Bladder microvascular endothelial cell (primary cell): ENCODE measurements at places on chromosomes 7 and 10. TPM values are rescaled to one million over a fixed set of nuclear protein-coding genes. Genes with fewer than 3 reads are reported as not detected.

The JCAD gene
- 55.5 and 124 TPM in 2 replicates for total RNA-seq

The SEC61G gene
- total RNA-seq = 84.8 and 110 TPM in 2 replicates

The OPALIN gene
- total RNA-seq = not detected in 2 replicates

The HDAC9 gene
- 13.6 and 26.3 TPM in 2 replicates for total RNA-seq

The RARRES2 gene
- 0.19 TPM in 1 of 2 replicates, not detected in the other for total RNA-seq

The AGR2 gene
- total RNA-seq = not detected in 2 replicates

The DYNC1I1 gene
- 0.49 and 31.3 TPM in 2 replicates for total RNA-seq

The ABCF2 gene
- total RNA-seq = 44.2 and 53.0 TPM in 2 replicates

The AGMO gene
- 1.9 TPM in 2 replicates for total RNA-seq

The NKX1-2 gene
- total RNA-seq = not detected in 2 replicates

The YKT6 gene
- total RNA-seq = 61.8 and 74.7 TPM in 2 replicates

The HOXA11 gene
- 0.31 and 0.49 TPM in 2 replicates for total RNA-seq

The HABP2 gene
- under 0.01 TPM in 1 of 2 replicates, not detected in the other for total RNA-seq

The ADARB2 gene
- total RNA-seq = not detected in 2 replicates

The CABCOCO1 gene
- total RNA-seq = under 0.01 and 0.06 TPM in 2 replicates

The EVX1 gene
- total RNA-seq = not detected in 2 replicates

The NODAL gene
- not detected in 2 replicates for total RNA-seq

The TMEM229A gene
- not detected in 2 replicates for total RNA-seq

The CYP26C1 gene
- total RNA-seq = 1.1 and 2.1 TPM in 2 replicates

The SLC13A1 gene
- total RNA-seq = not detected in 2 replicates

The MOGAT3 gene
- total RNA-seq = not detected in 2 replicates

The ZNF746 gene
- total RNA-seq = 12.6 and 15.9 TPM in 2 replicates

The FAM241B gene
- 0.88 TPM in 1 of 2 replicates, not detected in the other for total RNA-seq

The TLL2 gene
- 0.06 TPM in 1 of 2 replicates, not detected in the other for total RNA-seq

The ACBD7 gene
- total RNA-seq = 2.4 and 3.1 TPM in 2 replicates

The WEE2 gene
- total RNA-seq = not detected in 2 replicates

The MCMBP gene
- 41.8 and 73.3 TPM in 2 replicates for total RNA-seq

The RBM20 gene
- 4.0 TPM in 1 of 2 replicates, not detected in the other for total RNA-seq

The PODXL gene
- 57.8 and 189 TPM in 2 replicates for total RNA-seq

The ZNF273 gene
- total RNA-seq = 3.1 and 8.4 TPM in 2 replicates

The MYL10 gene
- total RNA-seq = not detected in 2 replicates

The AKR1C8 gene
- total RNA-seq = 0.16 TPM in 1 of 2 replicates, not detected in the other

The PAX4 gene
- total RNA-seq = not detected in 2 replicates

The SLC26A3 gene
- not detected in 2 replicates for total RNA-seq

The ST8SIA6 gene
- total RNA-seq = 0.16 and 0.25 TPM in 2 replicates

The TMEM225B gene
- not detected in 2 replicates for total RNA-seq

The CUZD1 gene
- 0.65 and 1.1 TPM in 2 replicates for total RNA-seq

The SLC39A12 gene
- total RNA-seq = not detected in 2 replicates

The CALY gene
- not detected in 2 replicates for total RNA-seq

The CLRN3 gene
- 0.38 TPM in 1 of 2 replicates, not detected in the other for total RNA-seq

The ADRA2A gene
- total RNA-seq = 0.06 and 0.16 TPM in 2 replicates

The IGFBP3 gene
- total RNA-seq = 12.8 and 35.1 TPM in 2 replicates

The NRAP gene
- total RNA-seq = not detected in 2 replicates

The SFTPD gene
- total RNA-seq = not detected in 2 replicates

The MYL7 gene
- total RNA-seq = not detected in 2 replicates

The WNT8B gene
- total RNA-seq = not detected in 2 replicates

The GIMAP7 gene
- 41.2 and 88.9 TPM in 2 replicates for total RNA-seq

The TAS2R41 gene
- total RNA-seq = not detected in 2 replicates

The SEMA3C gene
- 0.16 and 0.44 TPM in 2 replicates for total RNA-seq
